Stimulated activated CD4-positive, alpha-beta T cell treated with anti-CD3 and anti-CD28 coated beads, Interleukin-1b, Interleukin-23, amount 100 ng/mL, for 24 hours (primary cell): ENCODE measurements at places on chromosomes 5 and 9.

- DNase-seq = no peak
These were observed 1.3 kb upstream of the TMEM250 start for GRCh38 chr9:136119883-136120393.

DNA sequence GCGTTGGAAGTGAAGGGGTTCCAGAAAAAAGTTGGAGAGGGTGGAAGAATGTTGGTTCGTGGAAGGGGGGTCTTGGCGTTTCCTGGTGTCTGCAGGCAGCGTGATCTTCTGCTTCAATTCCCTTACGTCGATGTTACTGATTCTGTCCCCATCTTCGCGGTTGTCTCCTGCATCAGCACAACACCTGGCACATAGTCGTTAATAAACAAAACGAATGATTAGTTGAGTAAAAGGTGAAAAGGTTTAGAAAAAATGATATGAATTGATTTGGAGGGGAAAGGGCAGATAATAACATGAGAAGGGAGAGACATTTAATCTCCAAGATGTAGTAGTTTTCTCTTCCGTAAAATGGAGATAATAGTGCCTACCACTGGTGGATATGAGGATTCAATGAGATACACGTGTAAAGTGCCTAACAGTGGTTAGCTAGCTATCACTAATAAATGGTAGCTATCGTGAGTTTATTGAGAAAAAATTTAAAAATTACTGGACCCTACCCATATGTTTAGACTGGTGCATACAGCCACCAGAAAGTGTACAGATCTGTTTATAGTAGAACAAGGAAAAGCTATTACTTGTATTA is 556 bp downstream of the MTREX start:
- no peak for DNase-seq

DNA sequence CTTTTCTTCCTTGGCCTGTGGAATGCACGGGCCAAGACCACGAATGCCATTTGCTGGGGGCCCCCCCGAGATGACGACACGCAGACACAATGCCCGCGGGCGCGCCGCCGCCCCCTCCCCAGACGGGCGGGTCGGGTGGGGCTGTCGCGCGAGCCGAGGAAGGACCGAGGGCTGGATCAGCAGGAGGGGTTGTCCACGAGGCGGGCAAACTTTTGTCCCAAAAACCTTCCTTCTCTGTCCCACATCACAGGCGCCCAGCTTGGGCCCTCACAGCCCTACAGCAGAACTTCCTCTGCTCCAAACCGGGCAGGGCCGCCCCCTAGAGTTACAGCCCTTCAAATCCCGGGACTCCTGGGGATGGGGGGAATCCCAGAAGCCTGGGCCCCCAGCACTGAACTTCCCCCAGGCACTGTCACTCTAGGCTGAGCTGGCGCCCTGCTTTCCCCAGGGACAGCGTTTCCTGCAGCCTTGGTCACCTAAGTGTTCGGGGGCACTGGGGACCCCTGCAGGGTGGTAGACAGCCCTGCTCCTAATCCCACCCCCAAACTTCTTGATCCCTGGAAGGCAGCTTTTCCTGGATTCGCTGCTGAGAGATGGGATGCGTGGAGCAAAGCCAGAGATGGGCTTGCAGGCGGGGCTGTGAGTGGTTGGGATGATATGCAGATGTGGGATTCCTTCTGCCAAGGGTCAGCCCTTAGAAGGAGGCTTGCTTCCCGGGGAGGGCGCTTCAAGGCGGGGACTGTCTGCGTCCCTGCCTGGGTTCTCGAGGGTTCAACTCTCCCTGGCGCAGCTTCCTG is 980 bp downstream of the COL5A1 start:
- no peak for DNase-seq

DNA sequence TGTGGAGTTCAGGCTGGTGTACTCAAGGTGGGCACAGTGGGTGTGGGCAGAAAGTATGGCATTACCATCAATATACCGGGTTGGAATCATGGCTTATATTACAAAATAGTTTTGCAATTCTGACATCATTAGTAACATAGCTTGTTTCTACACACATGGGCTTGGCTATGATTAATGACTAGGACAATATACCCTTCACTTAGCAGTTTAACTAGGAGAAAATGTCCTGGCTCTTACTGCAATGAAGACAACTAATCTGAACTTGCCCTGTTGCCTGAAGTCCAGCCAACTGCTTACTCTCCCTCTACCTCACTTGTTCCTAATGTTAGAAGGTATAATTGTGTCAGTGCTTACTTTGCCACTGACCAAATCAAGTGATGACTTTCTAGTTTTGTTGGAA is 612.5 kb downstream of the EFNA5 start:
- no peak for DNase-seq

- no peak for DNase-seq
These were observed 310.5 kb downstream of the CDH9 start for GRCh38 chr5:26727916-26728315.

GRCh38 chr5:148620696-148621095 is 33.6 kb downstream of the HTR4 start:
- peak; percentile 2 for DNase-seq

DNA sequence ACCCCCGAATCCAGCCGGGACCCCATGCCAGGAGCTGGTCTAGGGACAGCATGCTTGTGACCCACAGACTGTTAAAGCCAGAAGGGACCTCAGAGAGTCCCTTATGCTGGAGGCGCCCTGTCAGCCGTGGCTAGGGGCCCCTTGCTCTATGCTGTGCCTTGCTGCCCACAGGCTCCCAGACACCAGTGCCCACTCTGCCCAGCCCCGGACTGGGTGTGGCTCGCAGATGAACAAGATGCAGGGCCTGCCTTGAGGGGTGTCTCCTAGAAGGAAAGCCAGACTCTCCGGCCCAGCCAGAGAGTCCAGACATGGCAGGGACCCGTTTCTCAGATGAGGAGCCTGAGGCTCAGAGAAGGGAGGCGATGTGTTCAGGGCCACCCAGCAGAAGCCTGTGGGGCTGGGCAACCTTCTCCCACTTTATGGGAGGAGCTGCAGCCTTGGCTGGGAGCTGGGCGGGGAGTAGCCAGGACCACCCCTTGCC is 85.7 kb downstream of the LMX1B start:
- no peak for DNase-seq

GRCh38 chr5:130836729-130837649 is 328.1 kb downstream of the HINT1 start:
- DNase-seq = no peak

DNA sequence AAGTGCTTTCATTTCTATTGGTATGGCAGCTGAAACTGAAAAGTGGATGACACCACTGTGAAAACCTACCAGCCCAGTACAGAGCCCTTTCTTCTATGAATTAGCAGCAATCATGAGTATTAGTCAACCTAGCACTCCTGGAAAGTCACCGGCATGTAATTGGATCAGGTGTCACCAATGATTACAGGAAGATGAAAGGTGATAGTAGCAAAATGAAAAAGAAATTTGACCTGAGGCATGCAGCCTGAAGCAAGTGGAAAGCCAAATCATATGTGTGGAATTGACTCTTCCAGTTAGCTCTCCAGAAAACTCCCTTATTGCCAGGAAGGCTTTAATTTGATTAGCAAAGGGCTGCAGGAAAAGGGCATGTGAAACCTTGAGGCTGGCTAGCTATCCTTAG is 81.2 kb upstream of the NAA35 start:
- DNase-seq = no peak

GRCh38 chr5:10578869-10579268 is 15.0 kb downstream of the ANKRD33B start:
- no peak for DNase-seq

DNA sequence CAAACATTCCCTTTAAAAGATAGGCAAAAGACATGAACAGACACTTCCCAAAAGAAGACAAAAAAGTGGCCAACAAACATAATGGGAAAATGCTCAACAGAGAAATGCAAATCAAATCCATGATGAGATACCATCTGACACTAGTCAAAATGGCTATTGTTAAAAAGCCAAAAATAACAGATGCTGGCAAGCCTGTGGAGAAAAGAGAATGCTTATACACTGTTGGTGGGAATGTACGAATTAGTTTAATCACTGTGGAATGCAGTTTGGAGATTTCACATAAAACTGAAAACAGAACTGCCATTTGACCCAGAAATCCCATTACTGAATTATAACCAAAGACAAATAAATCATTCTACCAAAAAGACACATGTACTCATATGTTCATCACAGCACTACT is 58.3 kb upstream of the WDR41 start:
- no peak for DNase-seq

DNA sequence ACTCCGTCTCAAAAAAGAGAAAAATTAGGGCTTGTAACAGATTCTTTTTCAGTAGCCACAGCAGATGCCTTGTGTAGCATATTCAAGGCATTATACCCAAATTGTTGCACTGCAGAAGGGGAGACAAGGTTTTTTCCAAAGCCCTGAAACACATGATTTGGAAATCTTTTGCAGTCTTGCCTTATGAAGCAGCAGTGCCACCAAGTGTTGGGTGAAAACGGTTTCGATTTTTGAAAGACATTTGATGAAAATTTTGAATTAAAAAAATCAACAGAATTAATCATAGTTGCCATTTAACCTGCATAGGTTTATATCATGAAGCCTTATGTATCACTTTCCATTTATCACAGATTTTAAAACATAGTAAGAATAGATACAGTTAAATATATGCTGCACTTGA is 479.5 kb downstream of the TAF11L14 start:
- DNase-seq = no peak

DNA sequence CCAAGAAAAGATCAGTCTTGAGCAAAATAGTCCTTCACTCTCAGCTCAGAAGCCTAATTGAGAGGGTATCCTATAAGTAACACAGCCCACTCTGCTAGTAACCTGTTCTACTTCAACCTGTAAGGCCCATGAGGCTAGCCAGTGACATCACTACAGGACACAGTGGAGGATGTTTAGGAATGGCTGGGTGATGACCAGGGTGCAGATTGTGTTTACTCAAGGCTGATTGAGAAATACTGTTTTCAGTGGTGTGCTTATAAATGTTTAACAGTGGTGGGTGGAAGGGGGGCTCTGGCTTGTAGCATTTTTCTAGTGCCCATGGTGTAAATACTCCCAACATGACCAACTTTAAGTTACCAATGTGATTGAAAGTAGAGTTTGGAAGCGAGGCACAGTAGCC is 159.8 kb upstream of the CCDC152 start:
- no peak for DNase-seq

GRCh38 chr5:132464156-132464939 is 26.2 kb downstream of the IRF1 start:
- no peak for DNase-seq

GRCh38 chr9:113298924-113299770 is 4.0 kb downstream of the RNF183 start:
- DNase-seq = no peak

DNA sequence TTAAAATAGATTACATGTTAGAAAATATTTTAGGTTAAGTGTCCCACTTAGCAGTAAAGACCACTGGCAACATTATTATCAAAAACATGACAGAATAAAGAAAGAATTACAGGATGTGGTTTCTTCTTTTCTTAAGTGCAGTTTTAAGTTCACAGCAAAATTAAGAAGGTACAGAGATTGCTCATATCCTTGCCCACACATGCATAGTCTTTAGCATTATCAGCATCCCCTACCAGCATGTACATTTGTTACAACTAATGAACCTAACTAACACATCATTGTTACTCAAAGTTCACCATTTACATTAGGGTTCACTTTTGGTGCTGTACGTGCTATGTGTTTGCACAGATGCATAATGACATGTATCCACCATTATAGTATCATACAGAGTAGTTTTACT is 837.7 kb upstream of the CDH9 start:
- no peak for DNase-seq

- no peak for DNase-seq
These were observed 8.8 kb upstream of the C5orf15 start for GRCh38 chr5:133977161-133977787.

- no peak for DNase-seq
These were observed 36.1 kb upstream of the COL5A1 start for GRCh38 chr9:134605351-134605965.

DNA sequence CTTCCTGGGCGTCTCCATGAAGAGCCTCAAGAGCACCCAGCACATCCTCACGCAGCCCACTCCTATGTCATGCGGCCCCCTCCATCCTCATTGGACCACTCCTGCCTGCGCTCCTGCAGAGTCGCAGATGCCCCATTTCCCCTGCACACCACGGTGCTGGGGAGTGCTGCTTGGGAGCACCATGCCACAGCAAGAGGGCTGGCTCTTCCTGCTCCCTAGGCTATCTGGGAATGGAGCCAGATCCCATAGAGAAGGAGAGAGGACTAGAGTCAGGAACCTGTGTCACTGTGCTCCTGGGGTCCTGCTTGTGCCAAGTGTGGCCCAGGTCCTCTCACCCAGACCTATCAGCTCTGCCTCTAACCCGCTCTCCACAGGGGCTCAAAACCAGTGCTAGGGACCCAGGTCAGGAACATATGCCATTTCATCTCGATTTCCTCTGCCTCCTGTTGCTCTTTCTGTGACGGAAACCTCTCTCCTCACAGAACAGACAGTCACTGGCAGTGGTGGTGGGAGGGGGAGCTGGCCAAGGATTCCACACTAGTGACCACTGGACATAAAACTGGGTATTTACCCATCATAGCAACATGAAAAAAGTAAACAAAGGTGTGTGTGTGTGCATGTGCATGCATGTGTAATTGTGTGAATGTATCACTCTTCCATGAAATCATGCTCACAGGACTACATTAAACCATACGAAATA is 178.4 kb downstream of the TTLL11 start:
- DNase-seq = no peak

DNA sequence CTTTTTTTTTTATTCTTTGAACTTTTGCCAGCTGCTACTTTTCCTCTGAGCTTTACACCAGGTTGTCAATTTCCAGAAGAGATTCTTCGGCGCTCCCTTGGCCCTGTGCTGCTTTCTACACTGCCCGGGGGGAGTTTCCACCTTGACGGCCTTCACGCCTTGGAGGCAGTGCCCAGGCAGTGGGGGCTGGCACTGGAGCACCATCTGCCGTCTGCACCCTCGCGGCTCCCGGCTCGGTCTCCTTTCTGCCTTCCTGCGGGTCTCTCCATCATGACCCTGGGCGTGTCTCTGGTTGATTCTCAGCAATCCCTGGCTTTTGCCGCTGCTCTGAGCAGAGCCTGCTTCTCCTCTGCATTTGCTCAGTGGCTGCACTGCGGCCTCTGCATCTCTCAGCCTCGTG is 2.9 kb downstream of the SLC6A18 start:
- no peak for DNase-seq

DNA sequence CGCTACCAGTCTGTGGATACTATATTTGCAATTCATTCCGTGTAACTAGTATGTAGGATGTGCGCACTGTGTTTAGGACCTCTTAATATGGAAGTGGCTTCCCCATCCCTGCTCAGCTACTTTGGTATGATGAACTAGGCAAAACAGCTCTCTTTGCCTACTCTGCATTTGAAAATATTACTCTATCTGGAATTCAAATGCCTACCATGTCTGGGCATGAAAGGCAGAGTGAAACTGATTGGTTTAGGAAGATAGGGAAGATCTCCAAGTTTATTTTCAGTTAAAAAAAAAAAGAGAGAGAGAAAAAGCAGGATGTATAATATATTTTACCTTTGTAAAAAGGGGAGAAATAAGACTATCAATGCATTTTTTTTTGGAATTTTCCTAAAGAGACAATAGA is 74.1 kb upstream of the ELL2 start:
- DNase-seq = no peak
